ENCODE measurements at places on chromosomes 12 and 14.

DNA sequence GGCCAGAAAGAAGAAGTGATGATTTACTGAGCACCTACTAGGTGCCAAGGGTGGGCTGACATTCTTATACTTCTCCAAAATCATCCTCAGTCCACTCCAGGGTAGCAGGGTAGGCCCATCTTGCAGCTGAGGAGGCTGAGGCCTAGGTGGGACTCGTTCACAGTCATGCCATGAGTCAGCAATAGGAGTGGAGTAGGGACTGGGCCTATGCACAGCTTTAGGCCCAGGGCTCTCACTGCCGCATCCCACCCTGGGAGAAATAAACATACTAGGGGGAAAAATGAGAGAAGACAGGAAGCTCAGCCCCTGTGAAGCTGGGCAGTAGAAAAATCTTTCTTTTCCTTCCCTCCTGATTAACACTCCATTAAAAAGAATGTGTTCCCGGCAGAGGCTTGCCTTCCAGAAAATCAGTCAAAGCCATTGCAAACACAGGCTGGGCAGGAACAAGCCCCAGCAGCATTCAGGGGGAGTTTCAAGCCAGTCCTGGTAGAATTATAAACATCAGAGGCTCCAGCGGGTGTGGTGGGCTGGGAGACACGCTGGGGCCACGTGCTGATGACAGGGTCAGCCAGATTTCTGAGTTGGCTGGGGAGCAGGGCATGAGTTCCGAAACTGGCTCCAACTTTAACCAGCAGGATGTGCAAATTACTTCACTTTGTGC, 1.8 kb downstream of the HSPB8 start:
- H3K27ac ChIP-seq: peak overlapping the region; percentile 84
- peak; percentile 86 for DNase-seq
- peaks cover 57% of the 10 kb centered on the region for H3K4me1 ChIP-seq
- no peaks in the 10 kb centered on the region for H3K27me3 ChIP-seq

- peaks cover 58% of the 10 kb centered on the region for H3K4me1 ChIP-seq
- H3K4me3 ChIP-seq: no peak overlapping the region
- H3K36me3 ChIP-seq: peaks cover 4% of the 10 kb centered on the region
These were observed 16.6 kb downstream of the SSH1 start for GRCh38 chr12:108840605-108841332.

DNA sequence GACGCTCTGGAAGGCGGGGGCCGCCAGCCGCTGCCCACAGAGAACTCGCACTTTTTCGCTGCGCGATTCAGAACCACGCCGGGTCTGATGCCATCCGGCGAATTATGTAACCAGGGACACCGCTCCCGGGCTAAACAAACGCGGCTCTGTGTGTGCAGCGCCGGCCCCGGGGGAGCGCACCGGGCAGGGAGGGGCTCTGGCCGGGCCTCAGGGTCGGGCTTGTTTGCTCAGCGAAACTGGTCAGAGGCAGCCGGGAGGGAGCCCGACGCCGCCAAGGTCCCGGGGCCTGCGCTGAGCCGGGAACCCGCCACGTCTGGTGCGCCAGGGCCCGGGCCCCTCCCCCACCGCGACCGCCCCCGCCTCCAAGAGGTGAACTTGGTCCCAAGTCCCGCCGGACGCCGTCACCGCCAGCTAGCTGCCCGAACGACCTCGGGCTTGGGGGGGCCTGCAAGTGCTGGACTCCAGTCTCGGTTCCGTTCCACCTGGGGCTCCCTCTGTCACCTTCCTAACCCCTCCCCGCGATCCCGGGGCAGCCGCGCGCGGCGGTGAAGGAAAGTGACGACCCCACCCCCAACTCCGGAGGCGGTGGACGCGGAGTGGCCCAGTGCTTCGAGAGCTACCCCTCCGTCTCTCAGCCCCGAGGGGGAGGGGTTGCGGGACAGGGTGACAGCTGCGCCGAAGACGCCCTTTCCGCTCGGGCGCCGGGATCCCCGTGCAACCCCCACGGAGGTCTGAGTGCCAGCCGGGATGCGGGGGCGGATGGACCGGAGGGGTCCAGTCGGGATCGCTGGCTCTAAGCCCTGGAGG, 848 bp downstream of the CTDSP2 start:
- peak overlapping the region; percentile 83 for H3K4me3 ChIP-seq
- no peaks in the 10 kb centered on the region for H3K36me3 ChIP-seq
- peak overlapping the region; percentile 100 for H3K27ac ChIP-seq
- H3K4me1 ChIP-seq: peaks cover 52% of the 10 kb centered on the region
- H3K27me3 ChIP-seq: no peaks in the 10 kb centered on the region
- DNase-seq: peak; percentile 91

GRCh38 chr12:25558586-25558985, 5.5 kb upstream of the LMNTD1 start:
- no peaks in the 10 kb centered on the region for H3K36me3 ChIP-seq
- no peak overlapping the region for H3K4me3 ChIP-seq
- H3K27ac ChIP-seq: no peak overlapping the region
- H3K4me1 ChIP-seq: no peaks in the 10 kb centered on the region

GRCh38 chr12:111313833-111314259, 55.0 kb downstream of the PHETA1 start:
- peaks cover 18% of the 10 kb centered on the region for H3K27me3 ChIP-seq
- no peaks in the 10 kb centered on the region for H3K4me1 ChIP-seq
- no peak for DNase-seq
- no peak overlapping the region for H3K27ac ChIP-seq

DNA sequence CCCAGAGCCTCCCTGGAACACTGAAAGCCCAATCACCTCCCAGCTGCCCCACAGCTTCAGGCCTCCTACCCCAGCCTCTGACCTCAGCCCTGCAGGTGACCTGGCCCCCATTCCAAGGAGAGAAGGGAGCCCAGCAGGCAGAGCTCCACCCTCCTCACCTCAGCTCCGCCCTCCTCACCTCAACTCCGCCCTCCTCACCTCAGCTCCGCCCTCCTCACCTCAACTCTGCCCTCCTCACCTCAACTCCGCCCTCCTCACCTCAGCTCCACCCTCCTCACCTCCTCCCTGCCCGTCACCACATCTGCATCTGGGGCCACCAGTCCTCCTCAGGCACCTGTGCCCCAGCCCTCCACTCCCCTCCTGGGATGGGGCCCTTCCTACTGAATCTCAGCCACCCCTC, 112.2 kb upstream of the SFSWAP start:
- no peak overlapping the region for H3K4me3 ChIP-seq
- no peaks in the 10 kb centered on the region for H3K36me3 ChIP-seq
- peaks cover 3% of the 10 kb centered on the region for H3K27me3 ChIP-seq
- no peak for DNase-seq
- no peak overlapping the region for H3K27ac ChIP-seq

DNA sequence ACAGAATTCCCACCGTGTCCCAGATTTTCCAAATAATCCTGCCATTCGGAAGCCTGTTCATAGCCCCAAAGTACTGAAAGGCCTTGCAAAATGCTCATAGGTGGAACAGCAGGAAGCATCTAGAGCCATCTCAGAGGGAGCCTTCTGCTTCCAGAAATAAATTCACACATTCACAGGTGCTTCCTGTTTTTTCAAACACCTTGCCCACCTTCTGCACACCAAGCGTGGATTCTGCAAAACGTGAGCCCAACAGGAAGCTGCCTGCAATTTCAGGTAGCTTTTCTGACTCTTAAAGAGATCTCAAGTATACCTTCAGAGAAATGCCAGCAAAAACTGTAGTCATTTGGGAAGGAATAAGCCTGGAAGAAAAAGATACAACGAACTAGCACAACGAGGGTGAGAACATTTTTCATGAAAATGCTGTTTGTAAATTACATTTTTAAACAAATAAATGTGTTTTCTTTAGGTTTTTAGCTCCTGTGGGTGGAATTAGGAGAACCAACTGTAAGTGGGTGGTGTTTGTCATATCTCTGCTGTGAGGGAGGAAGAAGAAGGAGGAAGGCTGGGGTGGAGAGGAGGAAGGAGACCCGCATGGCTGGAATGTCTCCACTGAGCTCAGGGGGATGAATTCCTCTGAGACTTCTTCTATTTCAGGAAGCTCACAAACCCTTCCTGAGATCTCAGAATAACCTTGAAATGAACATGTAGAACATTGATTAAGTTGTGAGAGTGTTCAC, at the start of gene IFNG-AS1:
Gene IFNG-AS1, plus strand, starts transcription at position 264 of the 737 bp plus-strand sequence.
- no peaks in the 10 kb centered on the region for H3K36me3 ChIP-seq
- H3K4me1 ChIP-seq: no peaks in the 10 kb centered on the region

DNA sequence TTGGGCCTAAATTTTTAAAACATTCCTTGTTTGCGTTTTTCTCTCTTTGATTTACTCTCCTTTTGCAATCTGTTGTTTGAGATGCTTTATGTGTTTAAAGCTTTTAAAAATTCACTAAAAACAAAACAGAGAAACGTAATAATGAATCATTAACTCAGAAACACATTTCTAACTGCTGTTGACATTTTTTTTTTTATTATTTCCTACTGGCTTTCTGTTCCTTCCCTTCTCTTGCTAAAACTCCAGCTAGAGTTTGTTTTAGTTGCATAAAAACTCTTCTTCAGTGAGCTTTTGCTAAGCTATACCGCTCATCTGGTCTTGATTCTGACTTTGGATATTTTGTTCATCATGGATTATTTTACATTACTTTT, 29.0 kb upstream of the SRGAP1 start:
- no peaks in the 10 kb centered on the region for H3K4me1 ChIP-seq
- H3K27ac ChIP-seq: no peak overlapping the region
- H3K27me3 ChIP-seq: peaks cover 2% of the 10 kb centered on the region
- DNase-seq: no peak
- H3K4me3 ChIP-seq: no peak overlapping the region

DNA sequence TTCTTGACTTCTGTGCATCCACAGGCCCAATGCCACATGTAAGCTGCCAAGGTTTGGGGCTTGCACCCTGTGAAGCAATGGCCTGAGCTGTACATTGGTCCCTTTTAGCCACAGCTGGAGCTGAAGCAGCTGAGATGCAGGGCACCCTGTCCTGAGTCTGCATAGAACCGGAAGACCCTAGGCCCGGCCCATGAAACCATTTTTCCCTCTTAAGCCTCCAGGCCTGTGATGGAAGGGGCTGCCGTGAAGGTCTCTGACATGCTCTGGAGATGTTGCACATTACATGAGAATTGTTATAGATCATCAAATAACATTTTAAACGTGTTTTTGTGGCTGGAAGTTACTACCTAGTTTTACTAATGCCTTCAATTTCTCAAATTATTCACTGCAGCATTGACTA, 188.7 kb downstream of the RPAP3 start:
- no peak overlapping the region for H3K4me3 ChIP-seq
- no peaks in the 10 kb centered on the region for H3K4me1 ChIP-seq
- no peaks in the 10 kb centered on the region for H3K36me3 ChIP-seq
- no peak overlapping the region for H3K27ac ChIP-seq
- no peak for DNase-seq
- H3K27me3 ChIP-seq: no peaks in the 10 kb centered on the region

- no peak overlapping the region for H3K4me3 ChIP-seq
- H3K36me3 ChIP-seq: no peaks in the 10 kb centered on the region
- peaks cover 91% of the 10 kb centered on the region for H3K27me3 ChIP-seq
- no peak for DNase-seq
- H3K4me1 ChIP-seq: peaks cover 25% of the 10 kb centered on the region
These were observed 110.4 kb upstream of the MYL2 start for GRCh38 chr12:111030800-111031199.

- no peak overlapping the region for H3K4me3 ChIP-seq
- H3K36me3 ChIP-seq: no peaks in the 10 kb centered on the region
- no peaks in the 10 kb centered on the region for H3K27me3 ChIP-seq
- DNase-seq: no peak
These were observed 23.7 kb upstream of the OR6J1 start for GRCh38 chr14:22667881-22668280.

- no peak overlapping the region for H3K4me3 ChIP-seq
- DNase-seq: no peak
These were observed 117.3 kb upstream of the NAP1L1 start for GRCh38 chr12:76201758-76202157.

- no peak overlapping the region for H3K27ac ChIP-seq
- DNase-seq: no peak
- H3K27me3 ChIP-seq: no peaks in the 10 kb centered on the region
These were observed 12.1 kb downstream of the CSRP2 start for GRCh38 chr12:76866726-76867125.

GRCh38 chr14:102333390-102333789, 13.8 kb downstream of the ZNF839 start:
- DNase-seq: no peak
- H3K27ac ChIP-seq: no peak overlapping the region
- H3K4me3 ChIP-seq: no peak overlapping the region
- no peaks in the 10 kb centered on the region for H3K4me1 ChIP-seq

DNA sequence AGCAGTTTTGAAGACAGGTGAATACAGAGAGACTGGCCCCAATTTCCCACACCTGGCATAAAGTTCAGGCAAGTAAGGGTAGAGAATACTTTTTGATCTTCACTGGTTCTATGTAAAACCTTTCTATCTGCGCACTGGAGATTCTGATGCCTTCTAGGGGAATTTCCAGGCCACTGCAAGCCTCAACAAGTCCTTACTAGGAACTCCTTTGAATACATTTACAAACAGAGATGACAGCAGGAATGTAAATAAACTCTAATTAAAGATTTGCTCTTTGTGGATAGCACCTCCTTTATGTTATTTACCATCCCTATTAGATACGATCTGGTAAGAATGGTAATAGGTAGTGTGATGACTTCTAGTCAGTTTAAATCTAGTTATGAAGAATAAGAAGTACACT, 69.2 kb downstream of the NTN4 start:
- no peaks in the 10 kb centered on the region for H3K36me3 ChIP-seq
- peaks cover 29% of the 10 kb centered on the region for H3K4me1 ChIP-seq
- no peak for DNase-seq
- no peaks in the 10 kb centered on the region for H3K27me3 ChIP-seq
- no peak overlapping the region for H3K27ac ChIP-seq

- DNase-seq: no peak
- no peaks in the 10 kb centered on the region for H3K27me3 ChIP-seq
- H3K4me1 ChIP-seq: no peaks in the 10 kb centered on the region
- no peak overlapping the region for H3K27ac ChIP-seq
These were observed 23.0 kb downstream of the SAMD15 start for GRCh38 chr14:77400216-77400615.

DNA sequence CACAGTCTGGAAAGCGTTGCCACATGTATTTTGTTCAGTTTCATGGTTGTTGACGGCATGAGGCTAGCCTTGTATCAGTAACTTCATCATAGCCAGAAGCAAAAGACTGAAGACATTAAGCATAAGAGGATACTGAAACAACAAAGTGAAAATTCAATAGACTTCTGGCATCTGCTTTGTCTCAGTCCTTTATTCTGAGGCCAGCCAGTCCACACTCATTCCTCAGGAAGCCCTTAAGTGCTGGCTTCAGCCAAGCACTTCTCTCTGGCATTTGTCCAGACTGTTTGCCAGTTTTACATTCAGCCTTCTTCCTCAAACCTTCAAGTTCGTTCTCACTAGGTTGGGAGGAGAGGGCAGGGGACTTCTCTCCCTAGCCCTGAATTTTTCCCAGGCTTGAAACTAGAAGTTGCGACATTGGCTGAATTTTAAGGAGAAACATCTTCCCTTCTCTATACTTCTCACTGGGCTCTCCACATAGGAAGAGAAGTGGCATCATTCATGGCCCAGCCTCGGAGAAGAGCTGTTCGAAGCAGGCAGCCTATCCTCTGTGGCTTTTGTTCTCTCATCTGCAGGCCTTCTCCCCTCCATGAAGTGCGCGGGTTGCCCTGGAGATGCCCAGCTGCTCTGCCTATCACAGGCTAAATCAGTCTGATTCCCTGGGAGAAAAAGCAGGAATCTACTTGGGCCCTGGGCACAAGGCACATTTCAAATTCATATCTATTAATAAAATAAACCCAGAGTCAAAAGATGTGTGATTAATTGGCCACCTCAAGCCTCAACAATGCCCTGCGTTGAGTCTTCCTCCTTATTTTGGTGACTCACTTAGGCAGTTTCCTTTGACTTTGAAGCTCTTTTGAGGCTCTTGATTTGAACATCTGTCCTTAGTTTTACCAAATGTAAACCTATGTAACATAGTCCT, 130.9 kb upstream of the PLEKHA5 start:
- H3K4me3 ChIP-seq: no peak overlapping the region
- no peaks in the 10 kb centered on the region for H3K4me1 ChIP-seq
- no peaks in the 10 kb centered on the region for H3K27me3 ChIP-seq
- no peaks in the 10 kb centered on the region for H3K36me3 ChIP-seq
- H3K27ac ChIP-seq: no peak overlapping the region
